Skeletal muscle cell (primary cell): ENCODE measurements at places on chromosomes 3 and 15.

GRCh38 chr3:59935025-59935424 is 885.2 kb upstream of the CFAP20DC start:
- no peak for DNase-seq

- no peak for DNase-seq
Observed at GRCh38 chr15:51830276-51830806, 888 bp downstream of the TMOD3 start.

- DNase-seq: no peak
Observed at GRCh38 chr15:67836955-67837354, 2.9 kb downstream of the RNU6-1 start.

GRCh38 chr3:26350853-26351252 is 271.7 kb upstream of the LRRC3B start:
- DNase-seq: no peak

GRCh38 chr3:34793057-34793456 is 846.3 kb upstream of the ARPP21 start:
- DNase-seq: peak; percentile 20

GRCh38 chr15:63582718-63583426 is 14.3 kb upstream of the FBXL22 start:
- no peak for DNase-seq

DNA sequence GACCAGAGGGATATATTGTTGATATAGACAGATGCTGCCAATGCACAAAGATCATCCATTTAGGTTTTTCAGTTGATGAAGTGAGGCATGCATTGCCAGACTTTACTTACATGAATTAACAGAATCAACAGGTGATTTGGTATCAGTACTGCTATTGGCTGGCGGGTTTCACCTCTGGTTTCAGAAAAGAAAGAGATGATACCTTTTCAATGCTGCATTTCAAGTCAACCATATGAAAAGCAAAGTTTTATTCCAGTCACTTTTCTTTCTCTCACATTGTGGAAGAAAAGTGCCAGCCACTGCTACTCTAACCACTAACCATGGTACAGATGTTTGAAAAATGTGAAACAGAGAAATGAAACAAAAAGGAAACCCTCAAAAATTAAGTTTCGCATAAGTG is 289.1 kb downstream of the TIGIT start:
- DNase-seq: no peak

DNA sequence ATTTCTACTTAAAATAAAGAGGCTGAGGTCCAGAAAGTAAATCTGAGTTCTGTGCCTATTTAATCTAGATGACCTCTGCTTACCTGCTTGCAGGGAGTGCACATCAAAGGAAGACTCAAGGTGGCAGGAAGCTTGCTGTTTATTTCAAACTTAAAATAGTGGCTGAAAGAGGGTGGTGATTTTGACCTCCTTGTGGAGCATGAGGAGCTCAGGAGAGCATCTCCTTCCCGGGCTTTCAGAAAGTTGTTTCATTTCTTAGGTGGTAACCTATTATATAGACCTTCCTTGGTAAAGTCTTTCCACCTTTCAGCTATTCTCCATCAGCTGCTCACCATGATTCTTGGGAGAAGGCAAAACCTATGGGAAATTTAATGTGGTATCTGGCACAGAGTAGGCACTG is 494 bp downstream of the GCSAM start:
- DNase-seq: no peak

- no peak for DNase-seq
Observed at GRCh38 chr15:81181220-81181619, 15.5 kb upstream of the IL16 start.

DNA sequence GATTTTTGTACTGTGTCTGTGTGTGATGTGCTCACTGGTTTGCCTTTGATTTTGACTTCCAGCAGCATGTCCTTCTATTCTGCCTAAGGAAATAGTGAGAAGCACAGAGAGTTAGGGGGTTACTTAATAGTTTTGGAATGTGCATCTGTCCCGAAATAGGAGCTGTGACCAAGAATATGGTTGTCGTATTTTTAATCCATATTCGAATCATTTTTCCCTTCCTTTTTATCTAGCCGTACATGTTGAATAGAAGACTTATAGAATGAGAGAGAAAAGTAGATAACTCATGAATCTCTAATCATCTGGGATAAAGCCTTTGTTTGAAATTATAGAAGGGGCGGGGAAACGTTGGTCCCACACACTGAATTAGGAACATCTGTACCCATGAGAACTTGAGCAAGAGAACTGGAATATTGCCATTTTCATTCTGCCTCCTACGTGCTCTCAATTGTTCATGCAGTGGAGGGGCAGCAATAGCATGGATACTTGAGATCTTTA is 23.6 kb downstream of the CRTC3 start:
- DNase-seq: peak; percentile 91

- no peak for DNase-seq
Observed at GRCh38 chr15:66472176-66472999, 25.2 kb downstream of the SNAPC5 start.

- no peak for DNase-seq
Observed at GRCh38 chr3:7615043-7615442, 754.1 kb downstream of the GRM7 start.

- DNase-seq: peak; percentile 58
Observed at GRCh38 chr3:158909870-158910269, 108.0 kb downstream of the MFSD1 start.

- no peak for DNase-seq
Observed at GRCh38 chr3:82311901-82312300, 550.5 kb upstream of the GBE1 start.

DNA sequence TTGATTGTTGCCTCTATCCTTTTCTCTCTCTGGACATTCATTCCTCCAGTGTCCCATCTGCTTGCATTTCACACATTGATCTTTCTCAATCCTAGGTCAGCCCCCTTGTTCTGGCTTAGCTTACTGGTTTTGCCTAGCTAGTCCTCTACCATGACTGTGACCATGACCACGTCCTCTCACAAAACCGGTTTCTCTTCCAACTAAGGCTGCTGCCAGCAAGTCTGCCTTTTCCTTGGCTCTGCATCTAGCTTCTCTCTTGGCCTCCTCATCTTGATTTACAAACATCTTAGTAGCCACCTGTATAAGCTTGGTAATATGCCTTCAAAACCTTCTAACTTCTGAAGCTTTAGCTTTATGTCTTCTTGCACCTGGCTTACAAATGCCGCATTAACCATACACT is 167.2 kb downstream of the STXBP5L start:
- DNase-seq: no peak

DNA sequence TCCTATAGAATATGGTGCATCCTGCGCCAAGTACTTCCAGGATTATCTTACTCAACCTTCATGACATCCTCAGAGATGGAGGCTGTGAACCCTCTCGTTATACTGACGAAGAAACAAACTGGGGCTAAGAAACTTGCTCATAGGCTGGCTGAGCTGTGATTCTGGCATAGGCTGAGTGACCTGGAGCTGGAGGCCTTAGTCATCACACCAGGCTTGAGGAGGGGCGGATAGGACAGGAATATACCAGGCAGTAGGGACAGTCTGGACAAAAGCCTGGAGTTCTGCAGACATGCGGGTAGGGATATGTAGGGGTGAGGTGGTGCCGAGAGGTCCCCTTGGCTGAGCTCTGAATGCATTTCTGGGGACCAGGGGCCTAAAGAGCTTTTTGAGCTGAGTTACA is 18.1 kb downstream of the HEMK1 start:
- DNase-seq: no peak

GRCh38 chr3:71742621-71743020 is 11.0 kb upstream of the GPR27 start:
- DNase-seq: no peak

DNA sequence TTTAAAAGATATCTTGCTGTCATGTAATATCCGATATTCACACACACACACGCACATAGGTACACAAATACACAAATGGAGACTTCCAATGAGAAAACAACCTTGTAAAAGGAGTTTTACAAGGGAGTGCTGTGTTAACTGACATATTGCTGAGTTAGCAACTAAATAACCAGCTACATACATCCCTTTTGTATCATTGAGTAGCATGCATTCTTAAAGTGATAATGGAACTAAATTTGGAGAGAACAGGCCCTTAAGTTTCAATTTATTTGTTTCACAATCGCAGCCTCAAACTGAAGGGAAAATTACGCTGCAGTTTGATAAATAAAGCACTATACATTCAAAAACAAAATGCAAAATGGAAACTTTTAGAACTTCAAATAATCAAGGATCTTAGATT is 1046.0 kb upstream of the NR2F2 start:
- no peak for DNase-seq

DNA sequence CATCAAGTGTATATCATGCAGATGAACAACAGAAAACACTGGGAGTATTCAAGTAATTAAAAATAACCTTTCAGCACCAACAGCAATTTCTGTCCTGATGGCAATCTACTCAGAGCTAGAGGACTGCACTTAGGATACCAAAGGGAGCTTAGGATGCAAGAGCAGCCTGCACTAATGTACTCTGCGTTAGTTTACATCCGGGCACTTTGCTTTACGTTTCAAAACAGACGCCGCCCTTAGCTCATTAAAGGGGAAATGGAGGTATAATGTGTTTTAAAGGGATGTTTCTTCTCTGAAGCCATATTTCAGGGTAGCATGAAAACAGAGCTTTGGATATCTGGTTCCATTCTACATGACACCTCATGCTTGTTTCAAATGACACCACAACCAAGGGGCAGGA is 14.0 kb upstream of the B3GNT5 start:
- no peak for DNase-seq

DNA sequence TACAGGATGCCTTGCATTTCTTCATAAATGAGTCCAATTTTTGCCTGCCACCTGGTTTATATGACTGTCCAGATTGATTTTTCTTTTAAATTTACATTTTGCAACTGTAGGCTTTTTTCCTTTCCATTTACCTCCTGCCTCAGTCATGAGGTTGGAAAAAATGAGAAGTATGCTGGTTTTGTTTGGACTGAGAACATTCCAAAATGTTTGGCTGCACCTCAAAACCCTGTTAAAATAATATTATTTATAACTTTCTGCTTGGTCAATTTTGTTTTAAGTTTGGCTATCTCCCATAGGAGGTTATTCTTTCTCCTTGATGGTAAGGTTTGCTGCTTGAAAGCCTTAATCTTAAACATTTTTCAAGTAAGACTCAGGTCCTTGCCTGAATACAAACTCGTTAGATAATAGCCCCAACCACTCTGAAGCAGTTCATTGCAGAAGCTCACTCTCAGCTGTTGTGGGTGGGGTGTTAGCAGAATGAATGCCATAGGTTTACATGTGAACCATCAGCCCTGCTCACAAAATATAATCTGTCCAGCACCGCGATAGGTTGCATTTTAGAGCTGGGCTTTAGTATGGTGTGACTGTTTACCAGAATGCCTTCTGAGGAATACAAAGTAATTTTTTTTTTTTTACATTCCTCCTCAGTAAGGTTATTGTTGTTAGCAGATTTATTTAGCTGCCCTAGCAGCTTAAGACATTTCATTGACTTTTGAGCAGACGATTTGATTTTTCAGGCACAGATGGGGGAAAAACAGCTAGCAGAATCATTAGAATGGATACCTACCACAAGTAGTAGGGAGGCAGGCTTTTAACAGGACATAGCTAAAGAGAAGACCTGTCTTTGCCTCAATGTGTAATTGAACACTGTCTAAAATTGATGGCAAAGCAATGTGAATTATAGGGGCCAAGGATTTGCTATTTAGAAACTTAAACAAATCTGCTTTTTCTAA is 630.8 kb upstream of the KCNMB2 start:
- DNase-seq: peak; percentile 42

- DNase-seq: no peak
Observed at GRCh38 chr3:133487920-133488540, 85.5 kb upstream of the CDV3 start.

- DNase-seq: no peak
Observed at GRCh38 chr15:57591822-57592367, at the start of gene MYZAP. MYZAP (plus strand) TSS chr15:57591904; CDS start chr15:57592035, 131 bp downstream.

DNA sequence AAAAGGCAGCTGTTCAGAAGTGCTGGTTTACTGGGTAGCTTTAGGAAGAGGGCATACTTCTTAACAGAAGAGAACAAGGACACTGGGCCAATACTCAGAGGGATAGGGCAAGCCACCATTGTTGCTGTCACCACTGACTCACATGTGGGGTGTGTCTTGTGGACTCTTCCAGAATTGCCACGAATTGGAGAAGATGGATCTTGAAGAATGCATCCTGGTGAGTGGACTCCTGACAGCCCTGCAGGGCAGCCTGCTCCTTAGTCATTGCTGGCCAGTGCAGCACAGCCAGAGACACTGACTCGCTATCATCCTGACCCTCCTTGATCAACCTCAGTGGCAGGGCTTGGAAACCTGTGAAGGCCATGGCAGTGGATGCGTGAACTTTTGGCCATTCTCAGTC is 62.3 kb downstream of the UBP1 start:
- DNase-seq: no peak

GRCh38 chr3:49349348-49350114 is 8.6 kb downstream of the GPX1 start:
- DNase-seq: no peak

DNA sequence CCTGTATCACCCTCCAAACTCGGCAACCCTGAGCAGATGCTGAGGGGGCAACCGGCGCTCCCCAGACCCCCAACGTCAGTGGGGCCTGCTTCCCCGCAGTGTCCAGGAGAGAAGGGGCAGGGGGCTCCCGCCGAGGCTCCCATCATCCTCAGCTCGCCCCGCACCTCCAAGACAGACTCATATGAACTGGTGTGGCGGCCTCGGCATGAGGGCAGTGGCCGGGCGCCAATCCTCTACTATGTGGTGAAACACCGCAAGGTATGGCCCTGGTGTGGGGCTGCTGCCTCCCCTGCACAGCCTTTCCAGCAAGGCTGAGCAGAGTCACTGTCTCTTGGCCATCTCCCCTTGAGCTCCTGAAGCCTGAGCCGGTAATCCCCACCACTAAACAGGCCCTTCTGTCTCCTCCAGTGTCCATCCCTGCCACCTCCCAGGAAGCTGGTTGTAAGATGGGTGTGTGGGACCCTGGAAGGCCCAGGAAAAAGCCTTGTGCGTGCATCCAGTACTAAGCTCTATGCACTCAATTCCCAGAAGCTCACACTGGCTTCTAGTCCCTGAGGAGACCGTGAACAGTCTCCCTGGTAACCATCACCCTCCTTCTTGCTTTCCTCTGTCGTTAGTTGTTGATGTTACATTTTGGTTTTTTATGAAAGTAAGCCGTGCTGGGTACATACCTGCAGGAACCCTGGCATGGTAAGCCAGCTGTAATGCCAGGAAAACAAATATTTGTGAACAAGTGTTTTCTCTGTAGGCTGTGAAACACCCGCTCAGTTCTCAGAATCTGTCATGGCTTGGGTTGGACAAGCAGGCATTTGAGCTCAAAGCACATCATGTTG is 63.3 kb downstream of the BOC start:
- no peak for DNase-seq

- no peak for DNase-seq
Observed at GRCh38 chr3:9867106-9867505, 12.9 kb downstream of the CIDEC start.

- no peak for DNase-seq
Observed at GRCh38 chr3:148852271-148852992, 12.7 kb upstream of the CPA3 start.

- DNase-seq: no peak
Observed at GRCh38 chr15:74593122-74593521, 22.5 kb upstream of the CLK3 start.
